Upper lobe of right lung (tissue), 1 donor: ENCODE measurements at places on chromosomes 3 and 15. TPM values are rescaled to one million over a fixed set of nuclear protein-coding genes. Genes with fewer than 3 reads are reported as not detected.

- no peaks in the 10 kb centered on the region for H3K27me3 ChIP-seq
- DNase-seq: peak; percentile 26
- H3K36me3 ChIP-seq: no peaks in the 10 kb centered on the region
Observed at GRCh38 chr15:31238906-31239305, 87.7 kb upstream of the KLF13 start.

- no peaks in the 10 kb centered on the region for H3K4me1 ChIP-seq
- no peak overlapping the region for H3K4me3 ChIP-seq
- H3K27ac ChIP-seq: no peak overlapping the region
- no peak for DNase-seq
Observed at GRCh38 chr3:161559177-161559998, 62.8 kb downstream of the OTOL1 start.

DNA sequence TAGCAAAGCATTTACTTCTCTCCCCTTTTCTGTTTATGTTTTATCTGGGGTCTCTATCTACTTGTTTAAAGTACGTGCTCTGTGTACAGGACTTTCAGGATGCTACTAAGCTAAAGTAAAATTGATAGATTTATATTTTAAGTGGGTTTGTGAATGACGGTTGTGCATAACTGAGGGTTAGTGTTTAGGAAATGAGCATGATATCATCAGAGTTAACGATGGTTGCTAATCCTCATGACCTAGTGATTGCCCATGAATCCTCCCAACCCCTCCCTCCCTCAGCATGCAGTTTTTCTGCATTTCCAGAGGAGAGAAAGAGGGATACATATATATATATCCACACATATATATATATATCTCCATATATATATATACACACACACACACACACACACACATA lies 957.2 kb downstream of the TUSC7 start:
- H3K27ac ChIP-seq: no peak overlapping the region
- no peaks in the 10 kb centered on the region for H3K36me3 ChIP-seq
- H3K4me1 ChIP-seq: no peaks in the 10 kb centered on the region
- H3K27me3 ChIP-seq: no peaks in the 10 kb centered on the region

DNA sequence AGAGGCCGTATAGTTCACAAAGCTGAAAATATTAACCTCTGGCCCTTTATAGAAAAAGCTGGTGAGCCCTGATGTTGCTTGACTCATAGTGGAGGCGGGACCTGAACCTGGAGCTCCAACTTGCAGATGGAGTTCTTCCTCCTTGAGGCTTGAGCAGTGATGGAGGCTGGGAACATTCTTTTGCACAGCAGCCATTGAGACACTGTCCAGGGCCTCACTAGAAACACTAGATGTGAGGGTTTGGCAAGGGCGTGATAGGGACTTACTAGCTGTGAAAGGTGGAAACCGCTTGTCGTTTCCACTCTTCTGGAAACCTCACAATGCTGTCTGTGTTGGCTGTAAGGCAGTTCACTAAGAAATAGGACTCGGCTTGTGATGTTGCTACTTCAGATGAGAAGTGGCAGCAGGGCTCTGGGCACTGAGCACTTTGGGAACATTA lies 12.5 kb downstream of the SMAD6 start:
- DNase-seq: no peak
- H3K4me1 ChIP-seq: peaks cover 42% of the 10 kb centered on the region
- peaks cover 15% of the 10 kb centered on the region for H3K36me3 ChIP-seq
- H3K27ac ChIP-seq: no peak overlapping the region
- no peak overlapping the region for H3K4me3 ChIP-seq

DNA sequence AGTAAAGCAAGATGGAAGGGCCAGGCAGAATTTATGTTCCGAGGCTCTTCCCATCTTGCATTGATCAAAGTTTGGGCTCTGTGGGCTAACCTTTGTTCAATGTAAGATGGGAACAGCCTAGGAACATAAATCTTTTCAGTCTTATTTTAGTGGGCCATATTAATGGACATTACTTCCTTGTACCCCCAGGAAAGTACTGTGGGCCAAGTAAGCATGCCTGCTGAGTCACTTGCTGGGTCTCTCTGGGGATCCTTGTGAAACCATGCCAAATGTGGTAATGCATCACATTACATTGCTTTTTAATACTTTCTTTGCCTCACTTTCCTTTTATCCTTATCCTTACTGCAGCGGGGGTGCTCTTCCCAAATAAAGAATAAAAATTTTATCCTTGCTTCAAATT lies 349.5 kb upstream of the POU1F1 start:
- H3K27ac ChIP-seq: no peak overlapping the region
- no peak overlapping the region for H3K4me3 ChIP-seq
- no peaks in the 10 kb centered on the region for H3K4me1 ChIP-seq
- no peaks in the 10 kb centered on the region for H3K27me3 ChIP-seq

DNA sequence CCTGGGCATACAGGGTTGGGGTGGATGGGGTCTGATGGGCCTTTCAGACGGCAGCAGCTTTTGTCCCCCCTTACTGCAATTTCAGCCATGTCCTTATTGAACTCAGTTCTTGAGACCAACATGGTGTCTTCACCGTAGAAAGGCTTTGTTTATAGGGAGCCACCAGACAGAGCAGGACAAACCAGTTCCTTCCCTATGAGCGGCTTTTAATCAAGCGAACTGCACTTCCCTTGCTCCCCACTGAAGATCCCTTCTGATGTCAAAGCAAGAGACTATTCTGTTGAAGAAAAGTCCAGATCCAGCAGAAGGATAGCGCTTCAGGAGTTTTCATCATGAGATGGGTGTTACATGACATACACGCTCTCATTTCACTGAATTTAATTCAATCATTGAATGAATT lies 100.4 kb downstream of the CD47 start:
- no peak overlapping the region for H3K4me3 ChIP-seq
- H3K36me3 ChIP-seq: no peaks in the 10 kb centered on the region

Gene FOXB1
- not detected for total RNA-seq
